Stimulated activated CD8-positive, alpha-beta memory T cell treated with anti-CD3 and anti-CD28 coated beads, Interleukin-2, amount 100 ng/mL, for 48 hours (primary cell): ENCODE measurements at places on chromosomes 7 and 10.

- DNase-seq = no peak
Observed at GRCh38 chr7:74048999-74049599, 21.1 kb downstream of the ELN start.

DNA sequence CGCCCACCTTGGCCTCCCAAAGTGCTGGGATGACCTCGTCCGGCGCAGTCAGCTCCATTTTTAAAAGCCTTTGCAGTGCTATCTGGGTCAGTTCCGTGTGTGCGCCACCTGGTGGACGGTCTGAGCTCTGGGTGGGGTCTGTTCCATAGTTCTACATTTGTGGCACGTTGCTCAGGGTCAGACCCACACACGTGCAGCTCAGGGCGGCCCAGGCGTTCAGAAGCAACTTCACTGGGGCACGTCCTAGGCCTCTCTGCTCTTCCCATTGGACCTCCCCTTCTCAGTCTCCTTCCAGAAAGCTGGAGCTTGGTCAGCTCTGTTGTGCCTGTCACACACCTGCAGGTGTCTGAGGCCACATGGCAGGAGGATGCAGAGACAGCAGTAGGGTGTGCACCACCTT, 137.9 kb downstream of the DNAJB6 start:
- DNase-seq = peak; percentile 32

- DNase-seq = no peak
Observed at GRCh38 chr7:20532890-20533289, 82.6 kb upstream of the ABCB5 start.

DNA sequence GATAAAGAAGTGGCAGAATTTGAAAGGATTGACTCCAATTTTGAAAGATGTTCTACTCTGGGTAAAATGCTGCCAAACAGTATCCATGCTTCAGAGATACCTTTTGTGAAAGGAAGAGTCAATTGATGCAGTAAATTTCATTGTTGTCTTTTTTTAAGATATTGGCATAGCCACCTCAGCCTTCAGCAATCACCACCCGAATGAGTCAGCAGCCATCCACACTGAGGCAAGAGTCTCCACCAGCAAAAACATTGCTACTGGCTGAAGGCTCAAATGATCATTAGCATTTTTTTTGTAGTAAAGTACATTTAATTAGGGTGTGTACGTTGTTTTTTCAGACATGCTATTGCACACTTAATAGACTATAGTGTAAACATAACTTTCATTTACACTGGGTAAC, 31.7 kb upstream of the CYP26C1 start:
- DNase-seq = no peak

DNA sequence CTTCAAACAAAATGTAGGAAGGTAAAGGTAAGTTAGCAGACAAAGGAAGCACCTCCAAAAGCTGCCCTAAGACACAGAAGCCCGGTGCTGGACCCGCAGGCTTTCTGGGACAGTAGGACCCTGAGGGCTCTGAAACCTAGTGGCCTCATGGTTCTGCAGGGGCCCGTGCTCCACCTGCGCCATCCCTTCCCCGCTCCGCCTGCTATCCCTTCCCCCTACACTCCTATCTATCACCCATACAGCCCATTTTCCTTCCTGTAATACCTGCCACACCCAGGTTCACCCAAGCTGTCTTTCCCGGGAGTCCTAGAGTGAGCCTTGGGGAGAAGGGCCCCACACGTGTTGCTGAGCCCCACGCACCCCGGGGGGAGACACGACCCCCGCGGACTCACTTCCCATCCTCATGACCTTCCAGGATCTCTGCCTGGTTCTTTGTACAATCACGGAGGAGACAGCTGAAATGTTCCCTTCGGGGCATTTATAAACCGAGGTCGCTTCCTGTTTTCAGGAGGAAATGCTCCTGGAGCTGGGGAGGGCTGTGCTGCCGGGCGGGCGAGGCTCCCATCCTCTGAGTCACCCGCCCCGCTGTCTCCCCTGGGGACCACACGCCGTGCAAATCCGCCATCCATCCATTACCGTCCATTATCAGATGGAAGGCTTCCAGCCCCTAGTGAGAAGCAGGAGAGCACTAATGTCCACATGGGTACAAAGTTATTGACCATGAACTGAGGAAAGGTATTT, 251.7 kb upstream of the PITRM1 start:
- no peak for DNase-seq

- no peak for DNase-seq
Observed at GRCh38 chr10:132052124-132052523, 13.6 kb upstream of the JAKMIP3 start.

DNA sequence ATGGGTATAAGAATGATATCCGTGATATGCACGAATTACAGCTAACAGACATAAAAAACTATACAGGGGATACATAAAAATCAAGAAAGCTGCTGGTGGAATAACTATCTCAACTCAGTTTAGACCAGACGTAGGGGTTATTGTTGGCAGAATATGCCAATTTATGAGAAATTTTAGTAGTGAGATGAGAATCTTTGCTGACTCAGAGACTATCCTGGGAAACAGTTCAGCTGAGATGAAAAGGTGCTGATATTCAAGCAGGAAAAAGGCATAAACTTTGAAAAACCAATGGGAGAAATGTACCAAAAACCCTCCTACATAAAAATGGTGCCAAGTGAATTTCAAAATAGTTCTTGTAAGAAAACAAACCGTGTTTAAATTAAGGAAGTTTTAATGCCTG, 3.3 kb downstream of the MRPS33 start:
- no peak for DNase-seq

DNA sequence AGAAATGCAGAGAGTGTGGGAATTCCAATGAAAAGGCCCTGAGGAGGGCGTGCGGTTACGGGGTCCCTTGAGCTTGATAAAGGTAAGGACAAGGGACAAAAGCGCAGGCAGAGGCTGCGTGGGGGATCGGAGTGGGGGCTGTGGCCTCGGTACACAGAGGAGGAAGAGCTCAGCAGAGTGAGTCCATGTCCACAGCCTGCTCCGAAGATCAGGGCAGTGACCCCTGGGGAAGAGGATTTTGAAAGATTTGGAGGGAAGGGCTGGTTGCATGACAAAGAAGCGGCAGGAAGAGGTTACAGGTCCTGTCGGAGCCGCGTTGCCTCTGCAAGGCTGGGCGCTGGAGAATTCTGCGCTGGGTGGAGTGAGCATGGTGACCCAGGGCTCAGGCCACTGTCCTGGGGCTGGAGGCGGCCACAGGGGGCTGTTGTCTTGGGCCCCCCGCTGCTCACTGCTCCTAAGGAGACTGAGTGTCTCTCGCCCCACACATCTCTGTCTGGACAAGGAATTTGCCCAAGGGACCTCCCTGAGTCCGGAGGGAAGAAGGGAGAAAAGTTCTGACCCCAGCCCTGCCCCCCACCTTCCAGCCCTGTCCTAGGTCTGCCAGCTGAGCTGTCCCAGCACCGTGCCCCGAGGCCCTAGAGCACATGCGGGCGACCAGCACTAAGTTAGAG, 69.8 kb upstream of the INSIG1 start:
- no peak for DNase-seq

DNA sequence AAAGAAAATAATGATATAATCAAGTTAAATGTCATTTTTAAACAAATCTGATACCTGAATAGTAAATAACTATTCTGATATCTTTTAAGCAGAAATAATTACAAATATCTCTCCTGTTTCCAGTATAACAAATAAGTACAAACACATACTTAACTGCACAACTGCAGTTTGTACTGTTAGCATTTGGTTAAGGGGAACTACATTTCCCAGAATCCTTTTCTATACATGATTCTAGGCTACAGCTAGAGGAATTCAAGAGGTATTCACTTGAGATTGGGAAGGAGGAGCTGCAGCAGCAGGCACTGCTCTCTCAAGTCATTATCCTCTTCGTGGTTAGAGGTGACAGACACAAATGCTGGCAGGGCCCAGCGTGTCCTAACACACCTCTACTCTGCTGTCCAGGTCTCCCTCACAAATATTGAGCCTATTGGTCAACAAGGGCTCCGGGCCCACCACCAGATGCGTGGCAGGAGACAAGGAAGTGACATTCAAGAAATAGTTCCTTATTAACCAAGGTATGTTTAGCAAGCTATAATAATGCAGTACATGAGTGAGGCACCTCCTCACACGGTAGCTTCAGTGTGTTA, 255.1 kb upstream of the MKLN1 start:
- no peak for DNase-seq

GRCh38 chr7:7944619-7945282, 23.8 kb upstream of the GLCCI1 start:
- DNase-seq = peak; percentile 8

DNA sequence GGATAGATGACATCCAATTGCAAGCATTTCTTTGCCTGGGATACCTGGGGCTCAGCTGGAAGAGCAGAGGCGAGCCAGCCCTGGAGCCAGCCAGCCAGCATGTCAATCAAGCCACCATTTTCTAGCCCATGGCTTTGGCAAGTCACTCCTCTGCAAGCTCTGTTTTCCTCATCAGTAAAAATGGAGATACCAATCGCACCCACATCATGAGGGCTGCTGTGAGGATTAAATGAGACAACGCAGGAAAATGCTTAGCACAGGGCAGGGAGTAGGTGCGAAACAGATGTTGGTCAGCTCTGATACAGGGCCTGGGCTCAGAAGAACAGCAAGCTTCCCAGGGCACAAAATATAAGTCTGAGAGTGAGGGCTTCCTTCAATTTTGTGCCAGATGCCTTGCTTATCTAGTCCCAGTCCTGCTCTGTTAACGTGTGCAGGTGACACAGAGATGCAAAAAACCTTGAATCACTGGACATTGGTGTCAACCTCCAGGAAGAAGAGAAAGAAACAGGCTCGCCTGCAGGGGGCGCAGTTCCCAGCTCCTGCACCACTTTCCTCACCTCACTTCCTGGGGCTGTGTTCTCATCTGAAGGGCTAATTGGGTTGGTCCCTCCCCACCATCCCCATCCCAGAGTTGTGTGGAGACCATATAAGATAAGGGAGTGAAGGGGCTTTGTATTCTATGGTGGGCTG, 72.8 kb upstream of the CACUL1 start:
- DNase-seq = no peak

- DNase-seq = no peak
Observed at GRCh38 chr10:88270061-88270808, 312.9 kb downstream of the RNLS start.

DNA sequence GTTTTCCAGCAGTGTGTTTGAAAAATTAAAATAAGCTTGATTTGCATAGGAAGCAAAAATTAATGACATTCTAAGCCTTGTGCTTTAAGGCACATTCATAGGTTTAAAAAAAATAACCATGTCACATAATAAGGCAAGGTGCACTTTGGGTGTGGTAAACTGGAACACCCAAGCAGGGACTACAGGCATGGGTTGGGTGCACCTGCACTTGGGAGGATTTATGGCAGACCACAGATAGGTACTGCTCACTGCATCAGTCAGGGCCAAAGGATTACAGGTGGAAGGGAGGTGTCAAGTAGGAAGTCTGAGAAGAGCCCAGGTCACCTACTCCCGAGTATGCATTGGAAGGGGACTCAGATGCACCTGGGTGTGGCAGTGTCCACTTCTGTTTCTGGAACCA, 753.7 kb downstream of the SUGCT start:
- no peak for DNase-seq

DNA sequence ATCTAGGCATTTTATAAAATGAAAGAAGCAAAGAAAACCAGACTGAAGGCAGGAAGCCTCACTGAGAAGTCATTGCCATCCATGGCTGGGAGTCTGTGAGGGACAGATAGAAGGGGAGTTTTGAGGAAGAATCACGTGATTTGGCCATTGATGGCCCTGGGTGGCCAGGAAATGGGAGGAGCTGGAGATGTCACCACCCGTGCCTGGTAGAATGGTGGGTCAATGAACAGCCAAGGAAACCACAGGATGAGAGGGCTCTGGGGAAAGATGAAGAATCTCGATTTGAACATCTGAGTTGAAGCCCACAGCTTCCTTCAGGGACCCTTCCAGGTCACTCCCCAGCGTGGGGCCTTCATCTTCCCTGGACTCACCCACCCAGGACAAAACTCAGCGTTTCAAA, 103.3 kb upstream of the CHST15 start:
- DNase-seq = no peak
